ENCODE measurements at places on chromosomes 2 and 18. TPM values are rescaled to one million over a fixed set of nuclear protein-coding genes. Genes with fewer than 3 reads are reported as not detected.

Gene ZSWIM2
- not detected for polyA plus RNA-seq

Gene MC4R
- not detected for polyA plus RNA-seq

Gene GALNT13
- polyA plus RNA-seq, result not detected

Gene HNMT
- not detected for polyA plus RNA-seq
